ENCODE measurements at places on chromosomes 11 and 22.
A peak's percentile ranks its signal among the peaks of the same experiment; 100 is the strongest.

- DNase-seq: no peak
Observed at GRCh38 chr11:69049490-69049867, 747 bp downstream of the TPCN2 start.

GRCh38 chr11:122664188-122664587, 8.7 kb downstream of the UBASH3B start:
- no peak for DNase-seq

- peak; percentile 47 for DNase-seq
Observed at GRCh38 chr22:35150183-35151107, 84.5 kb downstream of the ISX start.

DNA sequence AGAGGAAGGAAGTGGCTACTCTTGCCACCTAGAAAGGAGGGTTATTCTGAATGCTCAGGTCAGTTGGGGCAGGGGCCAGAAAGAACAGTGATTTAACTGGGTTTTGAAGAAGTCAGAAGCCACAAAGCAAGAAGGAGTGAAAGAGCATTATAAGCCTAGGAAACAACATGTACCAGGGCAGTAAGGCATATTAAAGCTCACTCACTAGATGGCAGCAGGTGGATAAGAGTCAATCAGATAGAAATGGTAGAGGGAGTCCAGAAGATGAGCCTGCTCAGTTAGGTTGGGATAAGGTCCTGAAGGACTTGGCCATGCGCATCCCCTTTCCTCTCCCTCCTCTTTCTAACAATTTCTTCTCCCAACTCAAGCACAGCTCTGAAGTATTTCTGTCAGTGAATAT, 22.0 kb upstream of the PATE1 start:
- no peak for DNase-seq

GRCh38 chr11:25377466-25377865, 880.6 kb downstream of the LUZP2 start:
- DNase-seq: no peak

GRCh38 chr22:40911772-40912171, 39.4 kb upstream of the RBX1 start:
- no peak for DNase-seq

DNA sequence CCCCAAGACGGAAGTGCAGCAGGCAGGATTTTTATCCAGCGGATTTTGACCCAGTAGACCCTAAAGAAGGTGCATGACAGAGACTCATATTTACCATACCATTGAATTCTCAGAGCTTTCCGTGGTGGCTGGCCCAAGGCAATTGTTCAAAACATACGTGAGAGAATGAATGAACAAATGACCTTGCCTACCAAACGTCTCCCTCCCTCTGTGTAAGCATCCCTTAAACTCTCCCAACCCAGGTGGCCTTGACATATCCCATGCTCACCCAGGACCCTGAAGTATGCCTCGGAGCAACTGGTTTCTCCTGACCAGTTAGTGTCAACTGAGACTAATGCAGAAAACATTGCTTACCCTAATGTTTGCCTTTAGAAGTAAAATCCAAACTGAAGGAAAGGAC, 154.9 kb downstream of the TEAD1 start:
- DNase-seq: no peak

DNA sequence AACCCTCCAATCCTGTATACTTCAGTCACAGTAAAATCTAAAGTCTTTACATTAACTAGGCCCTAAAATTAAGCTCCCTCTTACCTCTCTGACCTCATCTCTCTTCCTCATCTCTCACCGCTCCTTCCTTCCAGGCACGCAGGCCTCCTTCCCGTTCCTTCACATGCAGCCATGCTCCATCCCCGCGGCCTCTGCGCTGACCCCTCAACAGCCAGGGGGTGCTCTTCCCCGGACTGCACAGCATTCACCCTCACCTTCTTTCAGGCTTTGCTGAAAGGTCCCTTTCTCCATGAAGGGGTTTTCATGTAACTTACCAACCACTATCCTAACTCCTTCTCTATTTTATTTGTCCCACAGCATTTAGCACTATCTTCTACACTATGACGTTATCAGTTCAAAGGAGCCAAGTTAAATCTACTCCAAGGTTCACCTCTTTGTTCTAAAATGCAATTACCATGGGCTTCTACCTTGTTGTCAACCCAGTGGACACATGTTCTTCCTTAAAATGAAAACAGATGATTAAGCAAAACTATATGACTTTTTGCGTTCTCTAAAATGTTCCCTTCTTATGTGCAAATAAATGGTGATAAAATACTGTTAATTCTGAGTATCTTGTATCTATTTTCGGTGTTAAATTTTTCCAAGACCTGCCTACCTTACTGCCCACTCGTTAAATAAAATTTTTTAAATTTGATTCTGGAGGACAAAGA, 57.8 kb upstream of the APOA1 start:
- DNase-seq: no peak

GRCh38 chr11:34565417-34566207, 52.0 kb upstream of the ELF5 start:
- no peak for DNase-seq
